MG63 (cell line): ENCODE measurements at places on chromosomes 6 and 20. TPM values are rescaled to one million over a fixed set of nuclear protein-coding genes. Genes with fewer than 3 reads are reported as not detected.

Gene RBBP8NL
- total RNA-seq = not detected in 2 replicates

Gene UNC5CL
- 0.20 TPM in 1 of 2 replicates, not detected in the other for total RNA-seq

Gene MOG
- not detected in 2 replicates for total RNA-seq

DNA sequence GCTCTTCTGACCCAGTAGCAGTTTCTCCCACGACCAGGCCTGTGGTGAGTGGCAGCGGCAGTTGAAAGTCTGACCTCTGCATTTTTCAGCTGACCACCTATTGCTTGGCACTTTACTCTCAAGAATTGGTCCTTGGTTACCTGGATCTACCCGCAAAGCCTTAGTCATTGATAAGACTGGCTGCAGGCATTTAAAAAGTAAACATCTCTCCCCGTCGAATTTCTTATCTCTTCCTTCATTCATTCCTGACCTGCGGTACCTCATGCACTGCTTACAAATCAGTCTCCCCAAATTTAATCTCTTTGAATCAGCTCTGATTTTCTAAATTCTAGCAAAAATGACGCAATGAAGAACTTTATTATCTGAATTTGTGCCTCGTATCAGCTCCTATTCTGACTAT is 26.1 kb upstream of the IPCEF1 start:
- no peak for DNase-seq

DNA sequence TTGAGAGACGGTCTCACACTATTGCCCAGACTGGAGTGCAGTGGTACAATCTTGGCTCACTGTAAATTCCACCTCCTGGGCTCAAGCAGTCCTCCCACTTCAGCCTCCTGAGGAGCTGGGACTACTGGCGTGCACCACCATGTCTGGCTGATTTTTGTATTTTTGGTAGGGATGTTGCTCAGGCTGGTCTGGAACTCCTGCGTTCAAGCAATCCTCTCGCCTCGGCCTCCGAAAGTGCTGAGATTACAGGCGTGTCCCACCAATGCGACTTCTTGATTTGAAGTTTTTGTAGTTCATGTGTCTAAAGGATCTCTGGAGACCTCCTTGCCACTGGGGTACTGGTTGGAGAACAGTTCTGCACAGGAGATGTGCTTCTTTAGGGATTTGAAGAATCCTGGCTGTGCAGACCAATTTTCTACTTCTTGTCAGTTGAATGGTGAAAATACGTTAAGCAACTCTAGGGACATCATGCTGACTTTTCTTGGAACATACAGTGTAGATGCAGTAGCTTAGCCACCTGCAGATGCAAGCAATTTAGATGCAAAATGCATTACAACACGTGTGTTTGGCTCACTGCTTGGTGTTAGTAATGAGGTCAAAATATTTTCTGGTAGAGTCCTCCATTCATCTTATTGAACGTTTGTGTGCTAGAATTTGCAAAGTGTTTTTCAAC is 28.2 kb downstream of the SYTL3 start:
- DNase-seq = no peak

GRCh38 chr6:157774153-157775135 is 48.6 kb upstream of the SNX9 start:
- DNase-seq = peak; percentile 33

GRCh38 chr6:92231171-92231701 is 1188.1 kb downstream of the EPHA7 start:
- DNase-seq = no peak
